GM12864 (cell line): ENCODE measurements at places on chromosomes 4 and X.

GRCh38 chr4:102531462-102531861 is 30.3 kb downstream of the NFKB1 start:
- DNase-seq: no peak

DNA sequence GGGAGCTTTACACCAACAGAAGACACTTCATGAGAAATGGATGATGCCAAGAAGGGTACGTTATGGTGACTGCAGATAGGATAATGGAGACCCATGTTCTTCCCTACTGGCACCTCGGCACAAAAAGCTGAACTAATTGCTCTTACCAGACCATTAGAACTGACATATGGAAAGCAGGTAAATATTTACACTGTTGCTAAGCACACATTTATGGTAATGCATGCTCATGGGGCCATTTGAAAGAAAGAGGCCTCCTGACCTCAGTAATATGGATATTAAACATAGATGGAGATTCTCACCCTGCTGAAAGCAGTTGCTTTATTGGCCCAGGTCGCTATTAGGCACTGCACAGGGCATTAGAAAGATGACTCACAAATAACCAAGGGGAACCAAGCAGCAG is 1759.6 kb downstream of the C4orf33 start:
- no peak for DNase-seq

DNA sequence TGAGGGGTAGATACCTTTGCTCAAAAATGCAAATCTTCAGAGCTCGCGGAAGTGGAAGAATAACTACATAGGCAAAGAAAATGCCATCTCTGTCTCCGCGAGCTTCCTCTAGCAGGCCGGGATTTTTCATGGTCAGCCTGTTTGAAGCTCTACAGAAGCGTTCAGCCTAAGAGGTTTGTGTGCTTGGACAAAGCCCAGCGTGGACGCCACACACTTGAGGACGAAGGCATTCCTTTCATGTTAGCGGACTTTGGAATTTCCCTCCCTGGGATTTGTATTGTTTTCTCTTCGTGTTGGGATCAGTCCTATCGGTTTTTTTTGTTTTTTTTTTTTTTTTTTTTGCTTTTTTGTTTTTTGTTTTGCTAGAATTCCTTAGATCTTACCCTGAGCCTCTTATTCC is 53.7 kb downstream of the SMIM31 start:
- no peak for DNase-seq

DNA sequence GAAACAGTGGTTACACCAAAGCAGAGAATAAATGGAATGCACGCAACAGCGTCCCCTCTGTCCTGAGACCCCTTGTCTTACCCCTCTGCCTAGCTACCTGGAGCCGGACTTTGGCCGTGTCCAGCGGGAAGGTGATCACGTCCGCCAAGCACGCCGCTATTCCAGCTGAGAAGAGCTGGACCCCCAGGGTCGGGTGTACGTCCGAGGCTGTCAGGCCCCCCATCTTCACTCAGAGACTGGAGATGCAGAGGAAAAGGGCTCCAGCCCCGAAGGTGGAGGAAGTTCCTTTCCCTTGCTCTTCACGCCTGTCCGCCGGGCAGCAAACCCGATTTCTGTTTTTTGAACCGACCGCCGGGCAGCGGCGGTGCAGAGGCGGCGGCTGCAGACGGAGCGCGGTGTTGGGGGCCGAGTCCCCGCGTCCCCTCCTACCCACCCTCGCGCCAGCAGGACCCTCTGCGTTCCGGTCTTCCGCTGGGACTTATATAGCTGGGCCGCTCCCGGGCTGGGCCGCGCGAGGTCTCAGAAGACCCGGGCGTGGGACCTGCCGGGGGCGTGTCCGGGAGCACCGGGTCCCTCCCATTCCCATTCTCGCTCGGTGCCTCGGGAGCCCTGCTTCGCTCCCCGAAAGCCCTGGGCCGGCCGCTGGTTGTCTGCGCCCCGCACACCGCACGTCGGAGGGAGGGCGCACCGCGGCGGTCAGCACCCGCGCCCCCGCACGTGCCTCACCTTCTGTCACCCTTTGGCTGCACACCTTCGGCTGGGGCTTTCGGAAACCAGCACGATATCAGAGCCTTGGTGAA is at the start of gene UCP1:
TSS of gene UCP1 (minus strand) at position 455 of the 800 bp plus-strand sequence. CDS start at position 223, 232 bp downstream.
- DNase-seq: no peak

DNA sequence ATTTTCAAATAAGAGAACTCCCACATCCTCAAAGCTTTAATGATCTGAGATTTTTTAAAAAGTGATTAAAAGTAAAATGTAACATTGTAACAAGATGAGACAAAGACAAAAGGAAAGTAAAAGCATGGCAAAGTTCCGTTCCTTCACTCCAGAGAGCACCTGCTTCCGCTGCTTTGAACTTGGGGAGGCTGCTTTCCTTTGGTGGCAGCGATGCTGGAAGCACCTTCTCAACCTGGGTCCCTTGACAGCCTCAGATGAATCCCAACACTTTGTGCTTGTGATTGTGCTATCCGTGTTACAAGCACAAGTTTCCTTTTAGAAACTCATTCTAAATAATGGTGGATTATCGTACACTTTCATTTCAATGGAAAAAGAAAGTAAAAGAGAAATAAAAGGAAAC is 59.7 kb downstream of the HADH start:
- no peak for DNase-seq

GRCh38 chr4:26867914-26868684 is 7.5 kb downstream of the STIM2 start:
- no peak for DNase-seq

DNA sequence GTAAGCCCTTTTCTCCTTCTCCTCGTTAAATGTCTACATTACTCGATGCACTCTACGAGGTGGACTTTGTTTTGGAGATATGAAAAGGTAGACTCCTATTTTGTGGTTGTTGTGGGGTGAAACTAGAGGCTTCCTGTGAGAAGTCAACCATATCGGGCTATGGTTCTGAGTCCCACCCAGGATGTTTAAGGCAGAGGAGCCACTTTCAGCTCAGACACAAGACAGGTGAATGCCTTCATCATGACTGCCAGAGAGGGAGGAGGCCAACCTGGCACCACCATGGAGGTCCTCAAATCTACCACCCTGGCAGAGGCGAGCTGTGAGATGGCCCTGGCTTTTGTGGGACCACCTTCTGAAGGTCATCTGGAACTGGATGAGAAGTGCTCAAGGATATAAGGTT is 154.4 kb upstream of the KLF3 start:
- DNase-seq: no peak

DNA sequence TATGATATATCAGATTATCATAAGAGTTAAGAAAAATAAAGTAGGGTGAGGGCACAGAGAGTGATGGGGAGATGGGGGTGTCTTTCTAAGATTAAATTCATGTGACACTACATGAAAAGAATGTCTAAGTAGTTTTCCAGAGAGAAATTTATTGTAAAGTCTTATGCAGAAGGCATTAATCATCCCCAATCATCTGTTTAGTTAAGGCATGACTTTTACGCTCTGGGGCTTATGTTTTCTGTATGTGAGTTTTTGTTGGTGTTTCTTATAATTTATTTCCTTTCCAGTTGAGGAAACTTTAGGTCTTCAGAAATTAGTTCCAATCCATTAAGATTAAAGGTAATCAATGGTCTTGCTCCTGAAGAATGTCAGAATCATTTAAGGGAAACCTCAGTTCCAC is 383.0 kb upstream of the GALNT7 start:
- no peak for DNase-seq

GRCh38 chrX:48776818-48777439 is 9.5 kb upstream of the GATA1 start:
- no peak for DNase-seq

- no peak for DNase-seq
Observed at GRCh38 chr4:968621-969394, 4.6 kb downstream of the DGKQ start.

- DNase-seq: no peak
Observed at GRCh38 chr4:122722256-122722655, 10.2 kb upstream of the BBS12 start.

DNA sequence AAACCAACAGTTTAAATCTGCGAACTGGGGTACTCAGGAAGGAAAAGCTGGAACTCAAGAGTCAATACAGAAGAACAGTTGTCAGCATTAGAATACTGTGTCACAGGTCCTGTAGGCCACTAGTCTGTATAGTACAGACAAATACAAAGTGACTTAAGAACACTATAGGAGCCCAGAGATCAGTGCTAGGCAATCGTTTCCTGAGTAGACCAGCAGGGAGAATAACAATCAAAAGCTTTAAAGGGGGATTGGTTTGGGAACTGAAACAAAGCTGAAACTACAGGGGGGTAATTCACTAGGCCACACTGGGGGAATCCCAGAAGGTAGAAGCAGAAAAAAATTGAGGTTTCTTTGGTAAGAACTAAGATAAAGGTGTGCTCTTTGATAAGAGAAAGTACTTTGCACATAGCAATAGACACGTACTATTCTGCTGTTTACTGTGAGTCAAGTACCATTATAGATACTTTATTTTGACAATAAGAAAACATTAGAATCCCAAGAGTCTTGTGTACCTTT is 339.7 kb downstream of the PCDH19 start:
- no peak for DNase-seq

DNA sequence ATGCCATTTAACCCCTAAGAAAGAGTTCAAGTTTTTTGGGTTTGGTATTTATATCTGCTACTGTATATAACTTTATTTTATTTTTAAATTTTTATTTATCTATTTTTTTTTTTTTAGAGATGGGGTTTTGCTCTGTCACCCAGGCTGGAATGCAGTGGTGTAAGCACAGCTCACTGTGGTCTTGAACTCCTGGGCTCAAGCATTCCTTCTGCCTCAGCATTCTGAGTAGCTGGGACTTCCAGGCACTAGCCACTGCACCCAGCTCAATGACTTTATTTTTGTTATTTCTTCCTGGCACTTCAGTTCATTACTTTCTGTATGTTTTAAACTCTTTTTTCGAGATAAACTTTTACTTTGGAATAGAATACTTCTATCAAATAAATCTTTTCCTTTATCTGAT is 42.4 kb upstream of the PGAM4 start:
- DNase-seq: no peak

DNA sequence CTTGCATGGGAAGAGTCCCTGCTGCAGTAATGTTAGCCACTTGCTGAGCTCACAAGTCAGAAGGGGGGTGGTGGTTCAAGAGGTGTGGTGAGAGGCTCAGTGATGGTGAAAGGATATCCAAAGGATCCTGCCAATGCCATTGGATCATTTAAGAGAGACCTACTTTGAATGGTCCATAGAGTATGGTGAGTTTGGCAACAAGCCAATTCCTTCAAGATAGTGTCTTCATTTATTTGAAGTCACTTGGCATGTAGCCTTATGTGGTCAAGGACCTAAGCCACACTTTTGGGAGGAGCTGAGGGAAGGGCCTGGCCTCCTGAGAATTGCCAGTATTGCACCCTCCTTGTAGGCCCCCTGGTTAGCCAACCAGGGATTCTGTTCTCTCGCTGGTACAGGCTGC is 87.9 kb downstream of the TSPAN7 start:
- no peak for DNase-seq

DNA sequence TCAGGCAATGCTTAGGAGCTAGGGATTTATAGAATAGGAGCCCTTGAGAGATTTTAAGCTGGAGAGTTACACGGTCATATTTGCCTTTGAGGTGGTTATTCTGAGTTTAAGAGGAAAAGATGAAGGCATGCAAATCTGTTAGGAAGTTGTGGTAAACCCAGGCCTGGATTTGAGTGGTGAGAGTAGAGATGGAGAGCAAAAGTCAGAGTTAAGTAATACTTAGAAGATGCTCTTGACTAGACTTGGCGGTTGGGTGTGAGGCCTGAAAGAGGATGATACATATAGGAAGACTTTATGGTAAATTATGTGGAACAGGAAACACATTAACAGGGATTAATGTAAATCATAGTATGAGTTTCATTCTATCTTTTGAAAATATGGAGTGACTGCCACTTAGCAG is 136.0 kb upstream of the ARX start:
- no peak for DNase-seq

- no peak for DNase-seq
Observed at GRCh38 chr4:119627267-119628255, 1.0 kb downstream of the PDE5A start.

DNA sequence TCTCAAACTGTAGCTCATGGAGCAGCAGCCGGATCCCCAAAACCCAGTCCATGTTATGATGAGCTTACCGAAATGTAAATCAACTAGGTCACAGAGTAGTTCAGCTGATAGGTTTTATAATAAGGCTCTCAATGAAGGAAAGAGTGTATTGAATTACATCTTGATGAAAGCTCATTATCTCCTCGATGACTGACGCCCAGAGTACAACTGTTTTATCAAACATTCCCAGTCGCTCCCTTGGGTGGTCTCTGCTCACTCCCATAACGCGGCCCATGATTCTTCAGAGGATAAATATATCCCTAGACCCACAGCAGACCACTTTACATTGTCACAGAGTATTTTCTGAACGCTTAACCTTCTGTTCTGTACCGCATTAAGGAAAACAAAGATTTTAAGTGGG is 452.3 kb upstream of the GALNT7 start:
- DNase-seq: no peak

DNA sequence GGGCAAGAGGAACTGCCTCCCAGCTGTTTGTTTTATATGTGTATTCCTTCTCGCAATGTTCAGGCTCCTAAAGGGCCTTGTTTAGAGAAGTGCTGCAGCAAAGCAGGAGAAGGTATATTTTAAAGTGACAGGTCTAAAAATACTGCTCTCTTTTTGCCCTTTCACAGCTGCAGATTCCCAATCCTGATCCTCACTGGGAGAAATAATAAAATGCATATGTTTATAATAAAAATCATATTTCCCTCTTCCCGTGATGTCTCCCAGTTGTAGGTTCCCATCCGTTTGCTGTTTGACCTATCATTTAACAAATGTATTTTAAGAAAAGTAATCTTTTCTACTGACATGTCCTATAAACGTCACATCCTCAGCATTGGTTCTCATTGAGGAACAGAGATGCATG is 62.7 kb upstream of the GPC4 start:
- DNase-seq: no peak

- no peak for DNase-seq
Observed at GRCh38 chr4:78369679-78370078, 181.9 kb upstream of the ANXA3 start.

DNA sequence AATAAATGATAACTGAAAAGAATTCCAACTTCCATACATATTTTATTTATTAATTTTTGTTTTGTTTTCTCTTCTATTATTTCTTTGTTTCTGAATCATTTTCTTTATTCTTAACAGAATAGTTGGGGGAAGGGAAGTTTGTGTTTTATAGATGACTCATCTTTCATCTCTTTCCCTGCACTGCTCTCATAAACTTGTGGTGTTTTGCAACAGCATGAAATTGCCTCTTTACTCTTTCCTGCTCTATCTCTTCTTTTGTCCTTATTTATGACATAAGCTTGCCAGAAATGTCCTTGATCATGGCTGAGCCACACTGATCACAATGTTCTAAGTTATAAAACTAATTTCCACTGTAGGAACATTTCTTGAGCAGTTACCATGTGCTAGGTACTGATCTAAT is 22.3 kb downstream of the QRFPR start:
- DNase-seq: no peak

- no peak for DNase-seq
Observed at GRCh38 chr4:185559915-185560281, 24.6 kb upstream of the PDLIM3 start.

DNA sequence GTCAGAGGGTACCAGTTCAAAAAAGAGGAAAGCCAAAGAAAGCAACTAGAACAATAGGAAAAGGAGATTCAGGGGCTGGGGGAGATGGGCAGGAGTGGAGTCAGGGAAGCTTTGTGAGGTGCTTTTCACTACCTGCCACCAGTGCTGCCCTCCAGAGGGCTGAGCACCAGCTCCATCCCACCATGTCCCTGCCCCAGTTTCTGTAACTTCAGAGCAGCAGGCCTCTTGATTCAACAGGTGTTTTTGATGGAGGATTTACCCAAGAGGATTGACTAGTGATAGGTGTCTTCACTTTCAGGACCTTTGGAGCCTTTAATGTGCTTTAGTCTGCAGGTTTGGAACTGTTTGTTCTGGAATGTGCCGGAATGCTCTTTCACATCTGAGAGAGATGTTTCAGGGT is 12.1 kb downstream of the KIT start:
- no peak for DNase-seq
